Substantia nigra (tissue), 51 donors: ENCODE measurements at places on chromosomes 1 and 21.
A peak's percentile ranks its signal among the peaks of the same experiment; 100 is the strongest.

DNA sequence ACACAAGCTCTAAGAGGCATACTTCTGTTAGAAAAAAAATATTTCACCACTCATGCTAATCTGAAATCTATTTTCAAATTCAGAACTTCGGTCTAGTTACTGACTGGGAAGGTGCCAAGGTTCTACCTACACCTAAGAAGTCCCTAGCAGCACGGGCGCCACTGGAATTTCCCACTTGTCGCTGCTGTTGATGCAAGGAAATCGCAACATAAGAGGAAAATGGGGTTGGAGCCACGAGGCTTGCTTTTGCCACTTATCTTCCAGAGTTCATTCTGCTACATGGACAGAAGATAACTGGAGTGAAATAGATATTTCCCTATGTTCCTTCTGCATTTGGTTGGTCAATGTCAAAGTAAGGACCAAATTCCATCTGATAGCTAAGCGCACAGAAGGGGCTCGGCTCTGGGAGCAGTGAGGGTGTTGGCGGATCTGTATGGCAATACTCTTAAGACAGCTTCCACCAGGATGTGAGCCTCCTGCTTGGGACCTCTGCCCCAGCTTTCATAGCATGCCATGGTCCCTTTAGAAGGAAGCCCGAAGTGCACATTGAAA, 47.2 kb downstream of the RCAN1 start:
- no peak for DNase-seq

DNA sequence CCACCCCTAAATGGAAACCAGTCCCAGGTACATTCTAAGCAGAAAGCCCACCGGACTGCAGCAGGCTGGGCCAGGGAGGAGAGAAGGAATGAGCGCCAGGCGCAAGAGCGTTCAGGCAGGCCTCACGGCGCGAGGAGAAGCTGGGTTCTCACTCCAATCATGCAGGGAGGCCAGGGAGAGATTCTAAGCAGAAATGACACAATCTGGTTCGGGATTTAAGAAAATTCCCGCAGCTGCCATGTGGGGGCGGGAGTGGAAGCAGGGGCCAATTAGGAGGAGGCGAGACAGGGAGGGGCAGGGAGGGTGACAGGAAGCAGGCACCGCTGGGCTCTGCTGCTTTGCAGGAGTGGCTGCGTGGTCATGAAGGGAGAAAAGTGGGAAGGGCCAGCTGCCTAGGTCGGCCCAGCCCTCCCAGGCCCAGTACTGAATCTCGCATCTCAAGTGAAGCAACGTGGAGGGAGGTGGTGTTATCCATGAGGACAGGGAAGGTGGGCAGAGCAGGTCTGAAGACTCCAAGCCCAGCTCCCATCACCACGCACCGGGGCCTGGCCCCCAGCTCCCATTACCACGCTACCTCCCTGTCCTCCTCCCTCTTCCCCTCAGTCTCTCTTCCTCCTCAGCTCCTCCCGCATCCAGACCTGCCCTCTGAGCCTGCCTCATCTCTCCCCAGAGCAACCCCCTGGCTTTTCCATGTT, 11.8 kb downstream of the NPHP4 start:
- DNase-seq, result no peak

- no peak for DNase-seq
Measured at GRCh38 chr1:181779343-181779742, 282.2 kb downstream of the ZNF648 start.

DNA sequence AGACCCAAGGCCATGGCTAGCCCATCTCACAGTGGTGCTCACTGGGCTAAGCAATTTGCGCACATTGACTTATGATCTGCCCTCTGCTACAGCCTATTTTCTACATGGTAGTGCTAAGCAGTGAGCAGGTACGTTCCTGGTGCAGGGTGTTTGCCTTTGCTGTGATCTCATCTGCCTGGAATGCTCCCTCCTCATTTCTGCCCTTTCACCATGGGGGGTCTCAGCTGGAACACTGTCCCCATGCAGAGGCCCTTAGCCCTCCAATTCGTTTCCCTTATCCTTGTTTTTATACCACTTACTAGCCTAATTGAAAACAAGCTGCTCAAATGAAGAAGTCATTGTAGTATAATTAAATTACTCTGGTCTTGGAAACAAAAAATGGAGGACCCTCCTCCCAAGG, 2.0 kb upstream of the B3GALT5 start:
- no peak for DNase-seq

- no peak for DNase-seq
Measured at GRCh38 chr1:31478167-31478566, 65.2 kb downstream of the SERINC2 start.

DNA sequence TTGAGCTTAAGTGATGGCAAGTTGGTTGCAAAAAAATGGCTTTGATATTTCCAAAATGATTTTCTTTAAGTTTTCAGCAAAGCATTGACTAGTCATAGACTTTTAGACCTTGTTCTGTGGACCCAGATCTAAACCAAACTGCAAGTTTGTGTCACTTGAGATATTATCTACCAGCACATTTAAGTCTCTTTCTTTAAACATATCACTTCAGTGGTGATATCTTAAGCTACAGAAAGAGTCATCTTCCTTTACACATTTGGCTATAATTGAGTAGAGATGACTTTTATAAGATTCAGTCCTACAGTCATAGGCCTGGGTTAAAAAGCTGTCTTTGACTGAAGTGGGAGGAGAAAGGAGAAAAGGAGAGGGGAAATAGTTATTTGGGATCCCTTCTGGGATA, 95.2 kb downstream of the RUNX1 start:
- DNase-seq, result no peak

DNA sequence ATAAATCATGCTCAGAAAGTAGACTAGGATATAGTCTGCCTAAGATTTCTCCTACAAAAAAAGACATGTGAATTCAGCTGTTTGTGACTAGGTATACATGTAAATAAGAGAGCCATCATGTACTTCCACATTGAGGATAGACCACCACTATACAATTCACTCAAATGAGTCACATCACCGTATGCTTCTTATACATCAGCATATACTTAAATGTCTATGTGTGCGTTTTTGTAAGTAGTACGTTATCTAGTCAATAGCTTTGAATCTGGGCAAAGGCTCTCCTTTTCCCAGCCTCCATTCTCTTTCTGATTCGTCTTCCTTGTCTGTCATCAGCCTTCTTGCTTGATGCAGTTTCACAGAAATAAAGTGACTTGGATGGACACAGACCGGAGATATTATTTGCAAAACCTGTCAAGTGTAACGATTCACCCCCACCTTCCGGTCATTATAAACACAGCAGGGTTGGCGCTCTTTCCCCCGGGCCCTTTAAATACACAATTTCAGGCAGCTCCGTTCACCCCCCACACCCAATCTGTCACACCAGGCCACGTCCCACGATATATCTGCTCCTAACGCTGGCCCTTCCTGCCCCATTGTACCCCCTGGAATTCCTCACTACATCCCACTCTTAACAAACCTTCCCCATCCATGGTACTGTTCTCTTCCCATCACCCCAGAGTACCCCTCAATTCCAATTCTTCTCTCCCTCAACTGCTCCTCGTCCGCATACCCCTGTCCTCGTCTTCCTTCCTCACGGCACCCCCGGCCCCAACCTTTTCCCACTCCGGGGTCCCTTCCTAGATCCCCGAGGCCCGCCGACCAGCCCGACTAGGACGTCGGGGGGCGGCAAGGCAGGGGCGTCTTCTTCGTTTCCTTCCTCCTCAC, 636 bp downstream of the VAMP4 start:
- DNase-seq, result no peak

DNA sequence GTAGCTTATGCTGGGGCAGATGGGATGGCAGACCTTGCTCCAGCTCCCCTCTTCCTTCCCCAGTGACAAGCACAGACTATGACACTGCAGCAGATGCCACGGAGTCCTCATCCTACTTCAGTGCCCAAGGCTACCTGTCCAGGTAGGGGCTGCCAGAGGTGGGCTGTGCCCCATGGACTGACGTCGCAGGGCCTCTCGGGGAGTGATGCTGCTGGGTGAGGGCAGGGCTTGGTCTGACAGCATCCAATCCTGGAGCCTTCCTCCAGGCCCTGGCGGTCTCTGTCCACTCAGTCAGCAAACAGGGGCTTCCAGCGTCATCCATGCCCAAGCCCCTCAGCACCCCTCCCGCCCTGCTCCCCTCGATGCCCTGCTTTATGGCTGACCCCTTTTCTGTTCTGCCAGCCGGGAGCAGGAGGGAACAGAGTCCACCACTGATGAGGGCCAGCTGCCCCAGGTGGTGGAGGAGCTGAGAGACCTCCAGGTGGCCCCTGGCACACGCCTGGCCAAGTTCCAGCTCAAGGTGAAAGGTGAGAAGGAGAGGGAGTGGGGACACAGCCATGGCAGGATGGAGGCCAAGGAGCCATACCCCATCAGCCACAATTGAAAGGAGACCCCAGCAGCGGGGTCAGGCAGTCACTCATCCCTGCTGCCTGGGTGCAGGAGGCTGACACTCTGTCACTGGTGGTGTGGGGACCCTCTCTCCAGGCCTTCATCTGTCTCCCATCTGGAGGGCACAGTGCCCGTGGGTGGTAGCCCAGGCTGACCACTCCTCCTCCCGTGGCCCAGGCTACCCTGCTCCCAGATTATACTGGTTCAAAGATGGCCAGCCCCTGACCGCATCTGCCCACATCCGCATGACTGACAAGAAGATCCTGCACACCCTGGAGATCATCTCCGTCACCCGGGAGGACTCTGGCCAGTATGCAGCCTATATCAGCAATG, 73.6 kb downstream of the TRIM11 start:
- DNase-seq, result no peak

DNA sequence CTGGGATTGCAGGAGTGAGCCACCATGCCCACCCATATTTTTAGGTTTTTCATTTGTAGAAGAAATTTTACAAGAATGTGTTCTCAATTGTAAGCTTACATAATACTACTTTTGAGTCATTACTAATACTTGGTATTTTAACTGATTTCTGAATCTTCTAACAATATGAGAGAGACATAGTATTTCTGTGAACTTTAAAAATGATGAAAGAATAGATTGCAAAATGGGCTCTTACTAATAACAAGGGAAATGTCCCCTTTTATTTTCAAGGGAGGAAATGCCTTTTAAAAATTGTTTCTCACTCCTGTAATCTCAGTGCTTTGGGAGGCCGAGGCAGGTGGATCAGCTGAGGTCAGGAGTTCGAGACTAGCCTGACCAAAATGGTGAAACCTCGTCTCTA, 5.9 kb downstream of the AGO3 start:
- no peak for DNase-seq

DNA sequence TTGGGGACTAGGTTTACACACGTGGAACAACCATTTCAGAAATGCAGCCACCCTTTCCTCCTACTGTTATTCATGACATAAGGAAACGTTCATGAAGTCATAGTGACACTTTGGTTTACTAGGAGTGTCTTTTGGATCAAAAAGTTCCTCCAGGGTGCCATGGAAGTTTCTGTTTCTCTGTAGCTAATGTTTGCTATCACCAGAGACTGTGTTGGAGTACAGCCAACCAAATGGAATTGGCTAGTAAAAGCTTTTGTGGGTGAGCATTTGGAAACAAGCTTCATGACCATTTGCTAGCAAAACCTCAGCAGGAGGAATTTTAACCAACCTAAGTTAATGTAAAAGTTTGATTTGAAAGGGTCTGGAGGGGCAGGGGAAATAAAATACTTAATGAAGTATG, 43.9 kb upstream of the ADGRL2 start:
- DNase-seq, result no peak

GRCh38 chr1:229190057-229190575, 80.8 kb upstream of the RAB4A start:
- DNase-seq, result no peak

GRCh38 chr1:195769461-195769860, 838.8 kb downstream of the KCNT2 start:
- DNase-seq, result no peak

GRCh38 chr1:58155418-58156123, 391.0 kb downstream of the OMA1 start:
- peak; percentile 19 for DNase-seq

GRCh38 chr1:46520063-46520911, 30.7 kb downstream of the DMBX1 start:
- DNase-seq, result no peak

DNA sequence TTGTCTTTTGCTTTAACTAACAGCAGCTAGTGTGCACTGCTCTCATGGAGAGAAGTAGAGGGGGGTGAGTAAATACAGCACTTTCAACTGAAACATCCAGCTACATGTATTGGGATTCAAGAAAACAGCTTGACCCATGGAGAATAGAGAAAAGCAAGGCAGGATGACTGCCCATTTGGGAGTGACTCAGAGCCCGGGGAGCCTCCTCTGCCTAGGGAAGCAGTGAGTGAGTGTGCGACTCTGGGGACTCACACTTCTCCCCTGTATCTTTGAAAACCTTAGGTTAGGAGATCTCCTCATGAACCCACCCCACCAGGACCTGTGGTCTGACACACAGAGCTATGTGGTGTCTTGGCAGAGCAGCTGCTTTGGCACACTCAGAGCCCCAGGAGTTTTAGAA, 82.0 kb upstream of the PTGFR start:
- DNase-seq, result no peak

DNA sequence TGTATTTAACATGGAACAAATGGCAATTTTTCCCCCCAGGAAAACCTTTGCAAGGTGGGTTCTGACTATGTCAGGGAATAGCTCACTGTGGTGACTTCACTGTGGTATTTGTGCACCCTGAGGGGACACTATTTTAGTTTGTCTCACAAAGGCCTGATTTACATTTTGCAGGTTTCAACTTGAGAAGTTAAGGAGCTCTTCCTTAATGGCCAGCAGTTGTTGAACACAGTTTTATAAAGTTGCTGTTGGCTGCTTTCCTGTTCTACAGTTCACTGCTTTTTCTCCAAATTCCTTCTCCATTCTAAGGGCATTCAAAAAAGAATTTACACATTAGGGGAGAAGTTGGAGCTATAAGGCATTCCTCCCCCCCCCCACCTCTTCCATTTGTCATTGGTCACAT, 4.6 kb downstream of the LAMC1 start:
- DNase-seq, result no peak

DNA sequence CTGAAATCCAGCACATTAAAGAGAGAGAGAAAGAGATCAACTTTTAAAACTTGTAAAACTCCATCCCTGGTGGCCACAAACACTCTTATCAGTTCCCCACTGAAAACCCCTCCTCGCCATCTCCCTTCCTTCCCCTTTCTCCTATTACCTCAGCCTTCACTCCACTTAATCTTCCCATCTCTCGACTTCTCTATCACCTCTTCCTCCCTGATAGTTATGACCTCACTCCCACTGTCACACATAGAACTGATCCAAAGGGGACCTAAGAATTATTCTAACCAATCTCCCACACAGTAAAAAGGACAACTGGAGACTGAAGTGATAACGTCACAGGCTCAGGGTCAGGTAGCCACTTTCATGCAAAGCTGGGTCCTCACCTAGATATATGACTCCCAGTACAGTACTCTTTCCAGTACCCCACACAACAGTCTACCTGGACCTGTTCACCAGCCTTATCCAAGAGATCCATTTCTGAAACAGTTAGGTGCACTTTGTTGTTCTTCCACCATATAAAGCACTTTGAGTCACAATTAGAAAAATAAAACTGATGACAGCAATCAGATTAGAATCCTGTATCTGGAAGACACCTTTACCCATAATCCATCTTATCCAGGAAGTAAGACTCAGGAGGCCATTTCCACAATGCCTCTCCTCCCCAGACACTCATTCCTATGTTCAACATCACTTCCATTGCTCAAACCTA, 324.8 kb downstream of the SMYD3 start:
- DNase-seq, result no peak

GRCh38 chr21:25636727-25637126, 2.3 kb upstream of the JAM2 start:
- no peak for DNase-seq

GRCh38 chr1:212461916-212462660, 29.4 kb downstream of the NENF start:
- DNase-seq, result peak; percentile 25
